OCI-LY7 (cell line): ENCODE measurements at places on chromosomes 6 and 20.

GRCh38 chr6:22929311-22929985 lies 360.1 kb downstream of the HDGFL1 start:
- DNase-seq, result no peak

- no peak for DNase-seq
Observed at GRCh38 chr20:44886266-44886651, 754 bp downstream of the YWHAB start.

GRCh38 chr20:13494019-13494418 lies 144.7 kb downstream of the TASP1 start:
- DNase-seq, result no peak

DNA sequence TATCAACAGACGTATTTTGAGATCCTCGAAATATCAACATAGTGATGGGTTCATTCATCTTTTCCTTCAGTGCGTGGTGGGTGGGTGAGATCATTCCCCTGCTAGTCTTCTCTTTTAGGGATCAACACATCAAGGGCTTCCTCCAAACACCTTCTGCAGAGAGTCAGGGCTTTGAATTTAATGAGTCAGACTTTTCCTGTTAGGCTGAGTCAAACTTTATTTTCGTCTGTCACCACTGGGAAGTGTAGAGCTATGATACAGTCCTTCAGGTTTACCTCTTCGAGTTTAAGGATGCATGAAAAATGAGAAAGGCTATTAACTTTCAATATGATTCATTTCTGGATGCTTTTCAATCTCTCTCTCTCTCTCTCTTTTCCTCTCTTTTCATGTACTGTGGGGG lies 189.1 kb downstream of the BMP2 start:
- DNase-seq, result no peak

- peak; percentile 74 for DNase-seq
Observed at GRCh38 chr20:4812641-4813075, 90.9 kb downstream of the PRND start.

DNA sequence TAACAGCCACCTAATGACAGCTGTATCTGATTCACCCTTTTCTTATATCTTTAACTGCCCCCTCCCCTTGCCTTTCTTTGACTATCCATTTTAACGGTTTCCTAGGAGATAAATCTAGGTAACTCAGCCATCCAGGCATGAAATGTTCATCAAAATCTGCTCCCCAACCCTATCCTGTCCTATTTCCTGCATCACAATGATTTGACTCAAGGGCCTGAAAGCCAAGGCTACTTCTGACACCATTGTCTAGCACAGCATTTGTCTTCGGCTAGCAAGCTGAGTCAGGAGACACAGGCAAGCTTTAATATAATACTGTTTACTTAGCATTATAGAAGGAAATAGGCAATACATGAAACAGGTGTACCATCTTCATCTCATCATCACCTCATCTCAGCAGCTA lies 31.6 kb upstream of the MANEA start:
- DNase-seq, result no peak

- DNase-seq, result no peak
Observed at GRCh38 chr20:9488063-9488462, 26.3 kb upstream of the LAMP5 start.

GRCh38 chr20:40838509-40838908 lies 149.5 kb upstream of the MAFB start:
- DNase-seq, result no peak

GRCh38 chr6:158793432-158793831 lies 25.7 kb downstream of the EZR start:
- DNase-seq, result peak; percentile 69

DNA sequence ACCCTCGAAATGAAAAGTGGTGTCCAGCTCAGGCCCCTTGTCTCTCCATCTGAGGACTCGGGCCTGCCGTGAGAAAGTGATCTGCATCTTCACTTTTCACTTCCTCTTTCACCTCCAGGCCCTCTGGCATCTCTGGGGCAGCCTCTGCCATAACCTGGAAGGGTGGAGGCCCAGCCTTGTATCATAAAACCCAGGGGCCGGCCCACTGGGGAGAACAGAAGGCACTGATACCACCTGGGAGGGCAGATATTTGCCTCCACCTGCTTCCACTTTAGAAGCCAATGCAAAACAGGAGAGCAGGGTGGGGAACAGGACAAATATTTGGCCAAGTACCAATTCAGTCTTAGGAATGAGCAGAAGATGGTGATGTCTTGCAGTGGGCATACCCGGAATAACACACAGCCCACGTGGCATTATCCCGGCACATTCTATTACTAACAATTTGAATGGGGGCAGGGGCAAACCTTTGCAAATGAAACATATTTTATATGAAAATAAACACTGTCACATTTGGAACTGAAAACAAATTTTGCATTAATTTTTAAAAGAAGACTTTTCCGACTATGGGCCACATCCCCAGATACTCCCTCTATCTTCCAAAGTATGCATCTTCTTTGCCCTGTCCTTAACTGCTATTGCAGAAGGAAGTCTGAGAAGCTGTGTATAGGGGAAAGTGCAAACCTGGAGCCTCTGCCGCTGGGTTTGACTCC lies 69.2 kb upstream of the TBC1D7 start:
- peak; percentile 80 for DNase-seq

- peak; percentile 66 for DNase-seq
Observed at GRCh38 chr6:137799950-137800568, 67.0 kb upstream of the TNFAIP3 start.

- DNase-seq, result no peak
Observed at GRCh38 chr20:24469116-24469893, at the start of gene SYNDIG1. SYNDIG1 (plus strand) TSS chr20:24469629; CDS start chr20:24543098, 73,469 bp downstream.

GRCh38 chr20:25487975-25488374 lies 80.5 kb downstream of the GINS1 start:
- DNase-seq, result no peak

- DNase-seq, result no peak
Observed at GRCh38 chr6:73528897-73529296, 8.1 kb upstream of the EEF1A1 start.

- no peak for DNase-seq
Observed at GRCh38 chr6:134734312-134734869, 215.5 kb downstream of the ALDH8A1 start.

DNA sequence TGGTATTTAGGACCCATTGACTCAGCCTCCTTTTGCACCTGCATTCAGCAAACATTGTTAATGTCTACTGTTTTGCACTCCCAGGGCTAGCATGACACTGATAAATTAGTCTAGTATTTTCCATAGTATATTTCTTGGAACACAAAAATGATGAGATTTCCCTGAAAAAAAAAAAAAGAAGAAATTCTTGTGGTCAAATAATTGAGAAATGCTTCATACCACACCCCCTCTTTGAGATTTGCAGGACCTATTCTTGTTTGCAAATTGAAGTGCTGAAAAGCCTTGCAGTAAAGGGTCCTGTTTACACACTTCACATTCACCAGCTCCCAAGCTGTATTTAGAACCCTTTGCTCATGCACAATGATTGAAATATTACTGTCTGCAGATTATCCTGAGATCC lies 36.3 kb upstream of the CLIC5 start:
- no peak for DNase-seq

- DNase-seq, result no peak
Observed at GRCh38 chr20:51428401-51429143, 113.9 kb downstream of the NFATC2 start.

GRCh38 chr6:143642403-143642802 lies 35.4 kb upstream of the PHACTR2 start:
- no peak for DNase-seq

DNA sequence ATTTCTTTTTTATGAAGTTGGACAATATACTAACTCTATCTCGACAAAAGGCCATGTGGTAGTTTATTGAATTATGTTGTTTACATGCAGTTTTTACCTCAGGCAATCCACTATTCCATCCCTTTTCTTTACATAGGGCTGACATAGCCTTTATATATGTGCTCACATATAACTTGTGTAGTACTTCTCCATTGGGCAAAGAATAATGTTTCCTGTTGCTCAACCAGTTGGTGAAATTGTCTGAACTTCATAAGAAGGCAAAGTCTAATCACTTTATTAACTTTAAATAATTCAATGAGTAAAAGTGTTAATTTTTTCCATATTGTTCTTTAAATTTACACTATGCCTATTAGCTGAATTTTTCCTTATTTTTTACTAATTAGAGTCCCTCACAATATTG lies 1272.1 kb downstream of the EPHA7 start:
- no peak for DNase-seq

GRCh38 chr6:37357860-37358259 lies 4.1 kb downstream of the RNF8 start:
- no peak for DNase-seq

DNA sequence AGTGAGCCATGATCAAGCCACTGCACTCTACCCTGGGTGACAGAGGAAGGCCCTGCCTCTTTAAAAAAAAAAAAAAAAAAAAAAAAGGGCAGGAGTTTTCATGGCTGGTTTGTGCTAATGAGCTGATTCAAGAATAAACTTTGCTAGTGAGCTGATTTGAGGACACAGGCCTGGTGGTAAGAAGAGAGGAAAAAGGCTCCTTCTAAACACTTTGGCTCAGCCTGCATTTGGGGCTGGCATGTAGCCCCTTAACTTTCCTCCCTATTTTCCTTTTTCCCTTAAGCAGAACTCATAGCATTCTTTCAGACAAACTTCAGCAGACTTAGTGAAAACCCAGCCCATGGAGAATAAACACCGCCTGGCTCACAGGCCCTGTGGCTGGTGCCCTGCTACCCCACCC lies 432.7 kb downstream of the PTPRT start:
- DNase-seq, result no peak

- no peak for DNase-seq
Observed at GRCh38 chr20:53795170-53795569, 201.5 kb upstream of the ZNF217 start.

DNA sequence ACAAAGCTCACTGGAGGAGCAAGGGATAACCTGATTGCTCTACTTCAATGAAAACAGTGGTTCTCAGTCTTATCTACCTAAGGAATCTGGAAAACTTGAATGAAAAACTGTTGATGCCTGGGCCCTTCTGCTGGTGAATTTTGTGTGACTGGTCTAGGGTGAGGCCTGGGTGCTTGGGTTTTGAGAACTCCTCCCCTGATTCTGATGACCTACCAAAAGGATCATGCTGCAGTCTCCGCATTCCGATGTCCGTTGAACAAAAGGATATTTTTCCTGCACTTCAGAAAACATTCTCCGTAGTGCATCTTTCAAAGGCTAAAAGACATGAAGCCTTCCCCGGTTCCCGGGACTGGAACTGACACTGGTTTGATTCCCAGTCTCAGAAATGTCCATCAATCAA lies 157.9 kb downstream of the SYNDIG1 start:
- DNase-seq, result no peak

DNA sequence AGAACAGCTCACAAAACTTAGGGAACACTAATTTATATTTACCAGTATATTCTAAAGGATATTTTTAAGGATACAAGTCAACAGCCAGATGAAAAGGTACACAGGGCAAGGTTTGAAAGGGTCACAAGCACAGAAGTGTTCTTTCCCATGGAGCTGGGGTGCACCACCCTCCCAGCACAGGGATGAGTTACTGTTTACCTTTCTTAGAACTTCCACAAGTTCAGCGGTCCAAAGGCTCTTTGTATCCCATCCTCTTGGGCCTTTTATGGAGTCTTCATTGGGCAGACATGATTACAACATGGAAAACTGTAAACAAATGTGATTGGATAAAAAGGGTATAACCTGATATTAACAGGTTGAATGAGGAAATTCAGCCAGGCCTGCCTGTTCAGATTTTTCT lies 1.1 kb upstream of the IL17F start:
- DNase-seq, result no peak

DNA sequence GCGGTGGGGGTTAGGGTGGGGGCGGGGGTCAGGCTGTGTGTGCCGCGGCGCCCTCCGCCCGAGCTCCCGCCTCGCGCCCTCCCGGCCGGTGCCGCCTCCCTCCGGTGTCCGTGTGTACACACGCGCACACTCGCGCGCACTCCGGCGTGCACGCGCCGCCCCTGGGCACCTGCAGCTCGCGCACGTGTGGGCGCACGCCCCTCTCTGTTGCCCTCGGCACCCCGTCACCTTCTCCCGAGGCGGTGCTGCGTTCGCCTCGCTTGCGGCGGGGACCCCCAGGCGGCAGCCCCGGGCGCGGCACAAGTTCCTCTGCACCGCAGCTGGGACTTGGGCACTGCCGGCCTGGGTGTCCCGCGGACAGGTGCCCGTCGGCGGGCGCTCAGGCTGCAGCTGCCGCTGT lies 525 bp downstream of the MACROD2 start:
- DNase-seq, result no peak

GRCh38 chr6:81816380-81816779 lies 63.9 kb upstream of the TENT5A start:
- DNase-seq, result no peak

- no peak for DNase-seq
Observed at GRCh38 chr6:131976545-131977061, 25.4 kb upstream of the CCN2 start.

GRCh38 chr6:113970805-113971676 lies at the start of gene HDAC2:
HDAC2 (minus strand) TSS chr6:113971148; CDS start chr6:113970908, 240 bp downstream.
- peak; percentile 95 for DNase-seq

GRCh38 chr6:35165630-35166071 lies 24.5 kb upstream of the TCP11 start:
- DNase-seq, result no peak

DNA sequence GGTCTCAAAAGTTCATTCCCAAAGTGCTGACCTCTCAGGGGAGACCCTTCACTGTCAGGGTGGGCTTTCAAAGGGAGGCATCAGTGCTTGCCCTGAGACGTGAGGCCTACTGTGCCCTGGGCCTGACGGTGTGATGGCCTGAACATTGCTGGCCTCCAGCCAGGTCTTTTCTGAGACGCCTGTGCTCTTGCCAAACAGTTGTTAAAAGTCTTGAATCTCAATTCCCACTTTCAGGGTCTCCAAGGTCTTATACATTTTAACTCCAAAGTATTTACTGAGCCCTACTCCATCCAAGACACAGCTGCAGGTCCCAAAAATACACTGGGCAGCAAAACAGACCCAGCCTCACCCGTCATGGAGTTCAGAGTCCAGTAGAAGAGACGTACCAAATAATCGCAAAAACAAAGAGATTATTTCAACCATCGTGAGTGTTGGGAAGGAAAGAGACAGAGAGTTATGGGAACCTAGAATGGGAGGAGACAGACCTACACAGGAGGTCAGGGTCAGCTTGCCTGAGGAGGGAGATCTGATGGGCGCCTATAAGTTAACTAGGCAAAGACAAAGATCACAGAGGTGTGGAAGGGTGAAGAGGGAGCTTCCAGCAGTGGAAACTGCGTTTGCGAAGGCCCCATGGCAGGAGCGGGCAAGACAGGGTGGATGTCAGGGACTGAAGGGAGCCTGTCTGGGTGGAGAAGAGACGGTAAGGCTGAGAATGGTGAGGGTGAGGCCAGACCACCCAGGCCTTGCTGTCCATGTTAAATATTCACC lies 446.3 kb downstream of the PREX1 start:
- no peak for DNase-seq
